Activated effector memory CD4-positive, alpha-beta T cell treated with Interleukin-2 at 50 U/mL for 16 hours (primary cell): ENCODE measurements at places on chromosomes 2 and 18.

DNA sequence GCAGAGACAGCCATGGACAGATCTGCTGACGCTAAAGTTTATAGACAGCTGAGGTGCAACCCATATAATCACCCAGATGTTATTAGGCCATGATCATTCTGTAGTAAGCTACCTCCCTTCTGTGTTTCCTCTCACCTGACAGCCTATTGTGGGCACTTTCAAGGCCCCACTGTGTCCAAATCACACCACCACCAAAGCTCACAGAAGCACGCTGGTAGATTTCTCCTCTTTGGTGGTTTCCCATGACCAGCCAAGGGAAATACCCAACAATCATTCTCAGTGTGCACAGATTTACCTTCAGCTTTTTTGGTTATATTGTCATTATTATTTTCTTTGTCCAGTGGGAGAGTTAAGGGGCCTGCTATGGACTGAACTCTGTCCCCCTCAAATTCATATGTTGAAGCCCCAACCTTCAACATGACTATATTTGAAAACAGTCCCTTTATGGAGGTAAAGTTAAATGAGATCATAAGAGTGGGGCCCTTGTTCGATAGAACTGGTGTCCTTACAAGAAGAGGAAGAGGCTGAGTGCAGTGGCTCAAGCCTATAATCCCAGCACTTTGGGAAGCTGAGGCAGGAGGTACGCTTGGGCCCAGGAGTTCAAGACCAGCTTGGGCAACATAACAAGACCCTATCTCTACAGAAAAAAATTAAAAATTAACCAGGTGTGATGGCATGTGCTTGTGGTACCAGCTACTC, 74.0 kb upstream of the MSH6 start:
- DNase-seq = no peak

DNA sequence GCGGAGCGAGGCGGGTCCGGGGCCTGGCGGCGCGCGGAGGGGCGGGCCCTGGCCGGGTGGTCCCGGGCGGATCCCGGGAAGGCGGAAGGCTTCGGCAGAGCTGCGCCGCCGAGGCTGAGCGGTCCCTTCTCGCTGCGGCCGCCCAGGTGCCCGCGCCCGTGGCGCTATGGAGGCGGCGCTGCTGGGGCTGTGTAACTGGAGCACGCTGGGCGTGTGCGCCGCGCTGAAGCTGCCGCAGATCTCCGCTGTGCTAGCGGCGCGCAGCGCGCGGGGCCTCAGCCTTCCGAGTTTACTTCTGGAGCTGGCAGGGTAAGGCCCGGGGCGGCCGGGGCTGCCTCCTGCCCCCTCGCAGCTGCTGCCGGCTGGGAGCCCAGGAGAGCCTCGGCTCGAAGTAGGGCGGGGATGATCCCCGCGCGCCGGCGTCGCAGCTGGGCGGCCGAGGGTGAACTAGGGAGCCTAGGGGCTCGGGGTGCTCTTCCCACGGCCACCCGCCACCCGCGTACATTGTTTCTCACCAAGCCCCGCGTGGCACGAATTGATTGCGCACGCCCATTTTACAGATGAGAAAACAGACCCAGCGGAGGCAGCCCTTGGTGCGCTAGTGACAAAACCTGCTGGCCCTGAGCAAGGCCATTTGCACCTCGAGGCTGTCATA, at the start of gene SLC66A3:
Gene SLC66A3, plus strand, starts transcription at position 87 of the 655 bp plus-strand sequence. Its CDS starts 80 bp downstream, at position 167.
- no peak for DNase-seq

DNA sequence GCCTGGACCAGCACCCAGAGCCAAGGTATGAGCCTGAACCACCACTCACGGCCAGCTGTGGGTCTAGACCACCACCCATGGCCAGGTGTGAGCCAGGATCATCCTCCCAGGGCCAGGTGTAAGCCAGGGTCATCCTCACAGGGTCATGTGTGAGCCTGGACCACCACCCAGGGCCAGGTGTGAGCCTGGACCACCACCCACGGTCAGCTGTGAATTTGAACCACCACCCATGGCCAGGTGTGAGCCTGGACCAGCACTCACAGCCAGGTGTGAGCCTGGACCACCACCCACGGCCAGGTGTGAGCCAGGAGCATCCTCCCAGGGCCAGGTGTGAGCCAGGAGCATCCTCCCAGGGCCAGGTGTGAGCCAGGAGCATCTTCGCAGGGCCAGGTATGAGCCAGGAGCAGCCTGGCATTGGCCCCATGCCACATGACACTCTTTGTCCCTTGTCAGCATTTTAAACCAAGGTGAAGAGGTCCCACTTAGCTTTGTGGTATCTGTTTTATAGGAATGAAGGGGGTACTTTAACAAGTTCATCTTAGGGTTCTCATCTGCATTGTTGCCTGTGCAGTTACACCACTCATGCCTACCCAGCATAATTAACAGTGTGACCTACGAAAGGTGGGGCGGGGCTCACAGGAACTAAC, 71.2 kb downstream of the AGAP1 start:
- DNase-seq = no peak

- no peak for DNase-seq
Measured at GRCh38 chr2:236858661-236859060, 227.0 kb upstream of the COPS8 start.

- DNase-seq = no peak
Measured at GRCh38 chr2:209523041-209523740, 99.3 kb downstream of the MAP2 start.

DNA sequence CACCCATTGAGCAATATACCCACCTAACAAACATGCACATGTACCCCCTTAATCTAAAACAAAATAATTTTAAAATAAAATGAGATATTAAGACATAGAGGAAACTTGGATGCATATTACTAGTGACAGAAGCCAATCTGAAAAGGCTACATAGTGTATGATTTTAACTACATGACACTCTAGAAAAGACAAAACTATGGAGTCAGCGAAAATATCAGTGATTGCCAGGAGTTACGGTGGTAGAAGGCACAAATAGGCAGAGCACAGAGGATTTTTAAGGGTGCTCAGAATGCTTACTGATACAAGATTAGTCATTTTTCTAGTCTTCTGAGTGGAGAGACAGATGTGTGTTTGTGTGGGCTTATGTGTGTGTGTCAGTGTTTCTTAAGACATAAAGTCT, 656.6 kb downstream of the NR4A2 start:
- DNase-seq = no peak

DNA sequence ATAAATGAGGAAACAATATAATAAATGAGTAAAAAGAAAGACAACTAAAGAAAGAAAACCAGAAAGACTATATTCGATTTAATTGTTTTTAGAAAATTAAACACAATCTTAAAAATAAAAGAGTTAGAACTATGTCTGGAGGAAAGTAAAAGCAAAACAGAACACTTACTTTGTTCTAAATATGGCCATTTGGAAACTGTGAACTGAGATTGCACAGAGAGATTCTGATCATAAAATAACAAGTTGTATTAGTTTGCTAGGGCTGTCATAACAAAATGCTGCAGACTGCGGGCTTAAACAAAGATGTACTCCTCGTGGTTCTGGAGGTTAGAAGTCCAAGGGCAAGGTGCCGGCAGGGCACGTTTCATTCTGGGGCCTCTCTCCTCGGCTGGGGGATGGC, 128.1 kb upstream of the AQP4 start:
- no peak for DNase-seq

DNA sequence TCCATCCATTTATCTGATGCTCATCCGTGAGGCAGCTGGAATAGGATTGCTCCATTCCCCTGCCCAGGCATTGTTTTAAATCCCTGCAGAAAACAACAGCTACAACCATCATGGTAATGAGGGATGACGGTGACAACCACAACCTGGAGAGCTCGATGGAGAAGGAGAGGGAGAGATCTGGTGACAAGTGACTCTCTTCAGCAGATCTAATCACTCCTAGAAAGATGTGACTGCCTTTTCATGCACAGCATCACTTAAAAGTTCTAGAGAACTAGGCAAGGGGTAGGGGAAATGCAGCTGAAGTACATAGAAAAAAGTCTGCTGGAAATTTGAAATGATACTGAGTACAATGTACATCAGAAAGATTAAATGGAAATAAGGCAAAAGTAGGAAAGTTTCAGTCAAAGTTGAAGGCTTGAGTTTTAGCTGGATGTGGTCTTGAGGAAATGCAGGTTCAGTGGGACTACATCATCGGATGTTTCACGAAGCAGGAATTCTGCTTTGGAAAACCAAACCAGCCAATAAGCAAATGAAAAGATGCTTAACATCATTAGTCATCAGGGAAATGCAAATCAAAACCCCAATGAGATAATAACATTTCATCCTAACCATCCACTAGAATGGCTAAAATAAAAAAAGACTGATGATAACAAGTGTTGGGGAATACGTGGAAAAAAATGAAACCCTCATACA, 6.8 kb upstream of the ARHGAP25 start:
- DNase-seq = no peak

DNA sequence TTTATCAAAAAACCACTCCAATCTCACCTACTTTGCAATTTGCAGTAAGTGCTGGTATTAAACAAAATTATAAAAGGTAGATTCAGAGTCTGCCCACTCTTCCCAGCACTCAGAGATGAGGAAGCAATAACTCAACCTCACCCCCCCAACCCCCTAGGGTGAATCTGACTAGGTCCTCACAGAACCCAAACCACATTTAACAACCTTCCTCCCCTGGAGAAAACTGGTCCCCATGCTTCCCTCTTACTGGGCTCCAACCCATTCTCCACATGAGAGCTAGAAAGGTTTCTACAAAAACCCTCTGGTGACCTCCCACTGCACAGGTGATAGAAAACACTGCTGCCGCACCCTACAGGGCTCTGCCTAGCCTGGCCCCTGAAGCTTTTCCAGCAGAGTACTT, 40.5 kb upstream of the BMP10 start:
- no peak for DNase-seq

DNA sequence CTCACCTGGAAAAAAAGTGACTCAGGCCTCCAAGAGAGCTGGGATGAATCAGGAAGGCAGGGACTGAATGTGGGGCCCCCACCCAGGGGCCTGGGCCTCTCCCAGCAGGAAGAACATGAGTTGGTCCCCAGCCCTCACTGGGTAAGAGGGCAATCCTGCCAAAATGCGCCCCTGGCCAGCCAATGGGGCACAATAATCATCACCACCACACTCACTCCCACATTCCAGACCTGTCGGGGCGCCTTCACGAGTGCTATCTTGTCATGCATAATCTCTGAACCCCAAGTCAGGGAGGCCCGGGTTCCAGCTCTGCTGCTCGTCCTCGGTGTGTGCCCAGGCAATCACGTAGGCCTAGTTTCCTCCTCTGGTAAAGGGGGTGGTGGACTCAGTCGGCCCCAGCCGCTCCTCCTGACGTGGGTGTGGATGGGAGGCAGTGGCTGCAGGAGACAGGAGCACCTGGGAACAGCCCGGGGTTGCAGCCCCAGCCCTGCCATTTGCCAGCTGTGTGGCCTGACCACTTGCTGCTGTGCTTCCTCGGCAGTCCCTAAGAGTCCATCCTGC, 115.1 kb downstream of the CYP26B1 start:
- no peak for DNase-seq

DNA sequence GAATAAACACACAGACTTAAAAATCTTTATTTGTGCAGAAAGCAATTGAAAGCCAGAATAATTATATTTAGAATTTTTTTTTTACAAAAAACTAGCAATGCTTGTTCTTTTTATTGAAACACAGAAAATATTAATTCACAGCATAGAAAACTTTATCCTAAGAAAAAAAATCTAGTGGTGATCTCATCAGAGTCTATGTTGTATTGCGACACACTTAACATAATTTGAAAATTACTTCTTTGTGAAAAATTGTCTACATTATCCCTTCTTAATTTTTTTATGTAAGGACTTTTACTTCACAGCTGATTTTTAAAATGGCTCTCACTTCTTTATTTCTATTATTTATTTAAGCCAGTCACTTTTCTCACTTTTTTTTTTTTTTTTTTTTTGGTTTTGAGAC, 103.4 kb downstream of the LDLRAD4 start:
- no peak for DNase-seq

DNA sequence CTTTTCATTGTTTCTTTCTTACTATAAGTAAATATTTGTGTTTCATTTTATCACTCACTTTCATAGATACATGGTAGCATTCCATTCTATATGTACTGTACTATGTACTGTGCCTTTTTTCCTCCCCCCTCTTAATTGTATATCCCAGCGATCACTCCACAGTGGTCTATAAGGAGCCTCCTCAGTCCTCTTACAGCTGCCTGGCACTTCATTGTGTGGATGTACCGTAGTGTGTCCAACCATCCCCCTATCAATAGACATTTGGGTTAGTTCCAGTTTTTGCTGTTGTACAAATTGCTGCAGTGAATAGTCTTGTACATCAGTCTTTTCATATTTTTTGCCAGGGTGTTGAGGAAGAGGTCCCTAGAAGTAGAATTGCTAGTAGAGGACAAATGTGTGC, 21.4 kb upstream of the DRC1 start:
- DNase-seq = no peak

DNA sequence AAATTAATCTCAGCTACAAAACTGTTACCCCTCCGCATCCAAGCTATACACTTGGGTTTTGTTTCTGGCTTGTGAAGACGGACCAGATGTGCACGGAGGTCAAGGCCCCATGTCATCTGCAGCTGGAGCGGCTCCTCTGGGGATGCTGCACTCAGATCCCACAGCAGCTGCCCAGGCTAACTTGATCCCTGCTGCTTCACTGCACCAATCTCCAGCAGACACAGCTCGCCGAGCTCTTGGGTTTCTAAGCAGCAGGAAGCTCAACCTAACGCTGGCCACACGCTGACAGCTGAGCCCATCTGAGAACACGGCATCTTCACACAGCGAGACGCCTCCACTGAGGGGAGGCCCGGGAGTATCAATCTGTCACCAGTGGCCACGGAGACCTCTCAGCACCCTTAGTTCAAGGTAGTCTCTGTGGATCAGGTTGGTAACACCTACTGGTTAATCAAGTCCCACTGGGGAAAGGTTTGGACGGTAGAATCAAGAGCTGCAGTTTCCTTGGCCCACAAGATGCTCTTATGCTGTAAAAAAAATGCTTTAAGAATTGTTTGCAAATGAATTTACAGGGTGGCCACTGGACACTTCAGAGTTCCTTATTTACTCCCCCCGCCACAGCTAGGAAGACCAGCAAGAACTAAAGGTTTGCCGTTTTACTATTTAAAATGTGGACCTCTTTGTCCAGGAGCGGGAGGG, 67.5 kb downstream of the EMILIN2 start:
- no peak for DNase-seq

DNA sequence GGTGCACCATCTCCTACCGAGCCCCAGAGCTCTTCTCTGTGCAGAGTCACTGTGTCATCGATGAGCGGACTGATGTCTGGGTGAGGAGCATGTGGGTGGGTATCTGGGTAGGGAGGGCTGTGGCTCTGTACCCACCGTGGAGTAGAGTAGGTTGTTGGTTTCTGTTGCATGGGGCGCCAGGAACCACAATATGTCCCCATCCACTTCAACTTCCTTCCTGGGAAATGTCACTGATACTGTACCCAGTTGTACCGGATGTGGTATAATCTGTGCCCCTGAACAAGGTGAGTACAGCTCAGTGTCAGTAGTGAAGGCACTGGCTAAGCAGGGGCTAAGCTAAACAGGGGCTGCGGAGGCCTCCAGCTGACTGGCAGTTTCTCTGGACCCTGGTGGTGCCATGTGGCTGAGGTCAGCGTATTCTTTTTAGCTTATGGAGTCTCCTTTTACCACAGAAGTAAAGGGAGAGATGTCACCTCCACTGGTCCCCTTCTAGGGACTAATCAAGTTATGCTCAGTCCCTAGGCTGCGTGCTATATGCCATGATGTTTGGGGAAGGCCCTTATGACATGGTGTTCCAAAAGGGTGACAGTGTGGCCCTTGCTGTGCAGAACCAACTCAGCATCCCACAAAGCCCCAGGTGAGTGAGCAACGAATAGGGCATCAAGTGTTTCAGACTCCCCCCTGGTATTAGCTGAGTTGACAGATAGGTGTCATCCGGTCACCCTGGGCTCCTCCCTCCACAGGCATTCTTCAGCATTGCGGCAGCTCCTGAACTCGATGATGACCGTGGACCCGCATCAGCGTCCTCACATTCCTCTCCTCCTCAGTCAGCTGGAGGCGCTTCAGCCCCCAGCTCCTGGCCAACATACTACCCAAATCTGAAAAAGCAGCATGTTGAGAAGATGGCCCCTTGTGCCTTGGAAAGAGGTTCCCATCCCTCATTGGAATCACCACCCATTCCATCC, 2.7 kb downstream of the STK16 start:
- DNase-seq = peak; percentile 49
